Natural killer cell (primary cell): ENCODE measurements at places on chromosomes 2 and 18. TPM values are rescaled to one million over a fixed set of nuclear protein-coding genes. Genes with fewer than 3 reads are reported as not detected.

Gene GNLY
- total RNA-seq = 8,199 TPM

Gene VIL1
- total RNA-seq = 1.6 TPM

Gene C2orf92
- 13.4 TPM for total RNA-seq

Gene RBM44
- total RNA-seq = 1.8 TPM

Gene NAT8
- not detected for total RNA-seq

Gene DUSP19
- total RNA-seq = 1.1 TPM

GRCh38 chr2:158187908-158188307, 86.2 kb downstream of the UPP2 start:
- DNase-seq = no peak
- H3K27me3 ChIP-seq = no peaks in the 10 kb centered on the region
- no peak overlapping the region for H3K4me3 ChIP-seq
- no peaks in the 10 kb centered on the region for H3K36me3 ChIP-seq

- H3K4me3 ChIP-seq = no peak overlapping the region
- no peak for DNase-seq
- H3K27ac ChIP-seq = no peak overlapping the region
- peaks cover 8% of the 10 kb centered on the region for H3K4me1 ChIP-seq
Measured at GRCh38 chr2:100107906-100108647, 34.3 kb downstream of the AFF3 start.

DNA sequence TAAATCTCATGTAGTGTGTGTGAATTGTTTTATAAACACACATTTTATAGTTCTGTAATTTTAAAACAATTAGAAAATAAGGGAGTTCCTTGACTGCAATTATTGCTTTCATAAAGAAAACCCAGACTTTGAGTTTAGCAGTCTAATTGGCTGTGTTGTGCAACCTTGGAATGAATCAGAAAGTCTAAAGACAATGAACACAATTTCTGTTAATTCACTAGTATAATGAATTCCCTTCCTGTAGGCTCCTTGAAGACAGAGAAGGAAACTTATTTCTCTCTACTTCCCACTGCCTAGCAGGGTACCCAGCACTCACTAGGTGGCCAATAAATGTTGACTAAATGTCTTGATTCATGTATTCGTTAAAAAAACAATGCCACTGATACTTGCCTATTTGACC, 79.9 kb downstream of the ANTXR1 start:
- peaks cover 5% of the 10 kb centered on the region for H3K27me3 ChIP-seq
- H3K27ac ChIP-seq = no peak overlapping the region
- H3K36me3 ChIP-seq = no peaks in the 10 kb centered on the region
- no peaks in the 10 kb centered on the region for H3K4me1 ChIP-seq

- no peaks in the 10 kb centered on the region for H3K36me3 ChIP-seq
- no peak for DNase-seq
- no peak overlapping the region for H3K27ac ChIP-seq
- no peak overlapping the region for H3K4me3 ChIP-seq
- no peaks in the 10 kb centered on the region for H3K4me1 ChIP-seq
- H3K27me3 ChIP-seq = no peaks in the 10 kb centered on the region
Measured at GRCh38 chr2:191512216-191512835, 165.6 kb upstream of the NABP1 start.

DNA sequence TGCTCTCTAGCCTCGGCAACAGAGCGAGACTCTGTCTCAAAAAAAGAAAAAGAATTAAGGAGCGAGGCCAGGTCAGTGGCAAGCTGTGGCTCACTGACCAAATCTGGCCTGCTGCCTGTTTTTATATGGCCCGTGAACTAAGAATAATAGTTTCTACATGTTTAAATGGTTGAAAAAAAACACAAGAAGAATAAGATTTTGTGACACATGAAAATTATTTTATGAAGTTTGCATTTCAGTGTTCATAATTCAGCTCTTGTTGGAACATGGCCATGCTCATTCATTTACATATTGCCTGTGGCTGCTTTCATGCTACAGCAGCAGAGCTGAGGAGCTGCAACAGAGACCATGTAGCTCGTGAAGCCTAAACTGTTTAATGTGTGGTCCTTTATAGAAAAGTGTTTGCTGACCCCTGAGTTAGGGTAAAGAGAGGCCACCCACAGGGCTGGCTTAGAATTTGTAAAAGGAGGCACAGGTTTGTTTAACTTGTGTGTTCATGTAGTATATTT, 59.5 kb downstream of the MFSD6 start:
- no peaks in the 10 kb centered on the region for H3K27me3 ChIP-seq
- H3K4me3 ChIP-seq = no peak overlapping the region
- H3K36me3 ChIP-seq = no peaks in the 10 kb centered on the region
- peak; percentile 17 for DNase-seq
- H3K4me1 ChIP-seq = no peaks in the 10 kb centered on the region

DNA sequence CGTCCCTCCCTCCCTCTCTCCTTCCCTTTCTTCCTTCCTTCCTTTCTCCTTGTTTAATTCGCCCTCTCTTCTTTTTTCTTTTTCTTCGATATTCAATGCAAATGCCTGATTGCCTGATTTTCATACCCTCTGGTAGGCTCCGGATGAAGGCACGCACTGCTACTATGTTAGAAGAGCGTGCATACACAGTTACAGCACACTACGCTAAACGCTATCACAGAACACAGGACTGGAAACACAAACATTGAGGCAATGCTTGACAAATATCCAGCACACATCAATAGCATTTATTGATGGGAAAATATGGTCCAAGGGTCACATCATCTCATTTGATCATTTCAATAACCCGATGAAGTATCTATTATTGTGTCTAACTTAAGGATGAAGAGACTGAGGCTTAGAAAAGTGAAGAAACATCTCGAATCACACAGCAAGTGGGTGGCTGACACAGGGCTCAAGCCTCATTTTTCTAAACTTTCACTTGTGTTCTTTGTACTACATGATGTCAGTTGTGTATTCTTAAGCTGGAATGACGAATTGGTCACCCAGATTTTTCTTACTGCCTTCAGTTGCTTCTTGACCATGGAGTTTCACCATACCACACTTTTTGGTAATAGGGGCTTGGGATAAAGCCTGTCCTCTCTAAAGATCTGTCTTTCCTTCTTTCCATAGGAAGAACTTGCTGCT, 101.8 kb downstream of the TRIB2 start:
- H3K27me3 ChIP-seq = no peaks in the 10 kb centered on the region
- H3K4me3 ChIP-seq = no peak overlapping the region
- H3K36me3 ChIP-seq = no peaks in the 10 kb centered on the region

GRCh38 chr18:75350512-75350839, 77.0 kb downstream of the SMIM21 start:
- DNase-seq = no peak
- H3K4me1 ChIP-seq = no peaks in the 10 kb centered on the region
- no peak overlapping the region for H3K27ac ChIP-seq
- H3K4me3 ChIP-seq = no peak overlapping the region

DNA sequence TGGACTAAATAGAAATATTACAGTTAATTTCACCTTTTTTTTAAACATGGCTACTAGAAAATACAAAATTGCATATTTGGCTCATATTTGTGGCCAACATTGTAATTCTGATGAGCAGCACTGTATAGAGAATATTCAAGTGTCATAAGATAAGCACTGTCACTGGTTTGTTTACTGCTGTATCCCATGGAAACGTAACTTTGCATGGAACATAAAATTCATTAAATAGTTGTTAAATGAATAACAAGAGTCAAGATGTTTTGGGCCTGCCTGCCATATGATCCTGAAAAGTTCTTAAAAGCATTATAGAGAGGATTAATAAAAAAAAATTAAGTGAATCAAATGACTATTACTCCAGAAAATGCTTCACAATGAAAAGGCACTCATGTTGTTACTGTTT, 763.7 kb upstream of the CRIM1 start:
- no peaks in the 10 kb centered on the region for H3K27me3 ChIP-seq
- no peak overlapping the region for H3K4me3 ChIP-seq
- no peak overlapping the region for H3K27ac ChIP-seq
- H3K4me1 ChIP-seq = no peaks in the 10 kb centered on the region
- H3K36me3 ChIP-seq = no peaks in the 10 kb centered on the region

GRCh38 chr2:89825034-89825433, 1133.6 kb downstream of the RPIA start:
- H3K27me3 ChIP-seq = no peaks in the 10 kb centered on the region
- H3K4me1 ChIP-seq = no peaks in the 10 kb centered on the region
- no peak for DNase-seq
- no peak overlapping the region for H3K27ac ChIP-seq

DNA sequence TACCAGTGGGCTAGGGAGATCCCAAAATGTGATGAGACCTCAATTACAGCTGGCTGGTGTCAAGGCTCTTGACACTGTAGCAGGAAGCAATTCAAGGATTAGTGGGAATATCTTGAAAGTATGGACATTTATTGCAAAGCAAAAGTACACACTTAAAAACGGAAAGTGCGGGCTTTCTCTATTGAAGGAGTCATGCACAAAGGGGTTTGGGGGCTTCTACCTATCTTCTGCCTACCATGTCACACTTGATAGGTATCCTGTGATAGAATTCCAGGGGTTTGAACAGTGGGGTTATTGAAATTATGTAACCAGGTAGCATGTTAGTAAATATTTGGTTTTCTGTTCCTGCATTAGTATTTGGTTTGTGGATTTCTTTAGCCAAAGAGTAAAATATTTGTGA, 1652.1 kb upstream of the DDX18 start:
- no peak overlapping the region for H3K27ac ChIP-seq
- no peaks in the 10 kb centered on the region for H3K27me3 ChIP-seq
- H3K36me3 ChIP-seq = no peaks in the 10 kb centered on the region
- DNase-seq = no peak
- H3K4me3 ChIP-seq = no peak overlapping the region

DNA sequence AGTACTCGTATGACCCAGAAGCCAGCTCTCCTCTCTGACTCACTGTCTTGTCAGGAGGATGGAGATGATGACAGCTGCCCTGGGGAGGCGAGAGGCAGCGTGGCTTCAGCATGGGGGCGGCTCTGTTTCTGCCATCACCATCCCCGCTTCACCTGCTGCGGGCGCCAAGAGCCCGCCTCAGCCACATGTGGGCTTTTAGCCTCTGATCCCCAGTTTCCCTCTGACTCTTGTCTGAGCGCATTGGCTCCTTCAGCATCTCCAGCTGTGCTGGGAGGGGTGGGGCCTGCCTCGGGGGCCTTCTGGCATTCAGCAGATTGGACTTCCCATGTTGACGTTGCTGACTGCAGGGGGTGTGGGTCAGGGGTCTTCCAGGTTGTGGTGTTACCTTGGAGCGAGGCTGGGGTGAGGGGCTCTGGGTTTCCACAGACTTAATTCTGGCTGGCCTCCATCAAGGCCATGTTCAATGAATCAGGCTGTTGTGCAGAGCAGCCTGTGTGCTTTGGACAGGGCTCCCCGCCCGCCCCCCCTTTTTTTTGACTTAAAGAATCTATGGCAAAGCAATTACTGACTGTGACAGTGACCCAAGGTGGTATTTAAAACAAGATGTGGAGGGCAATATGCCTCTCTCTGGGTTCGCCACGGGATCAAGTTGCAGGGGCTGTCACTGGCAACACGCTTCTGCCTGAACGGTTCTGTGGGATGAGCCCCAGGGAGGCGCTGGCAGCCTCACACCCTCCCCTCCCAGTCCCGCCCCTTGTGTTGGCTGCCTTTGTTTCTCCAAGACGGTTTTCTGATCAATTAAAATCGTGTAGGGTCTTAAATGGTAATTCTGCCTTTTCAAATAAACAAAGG, 228.3 kb downstream of the LDLRAD4 start:
- no peak for DNase-seq
- peaks cover 12% of the 10 kb centered on the region for H3K4me1 ChIP-seq
- no peaks in the 10 kb centered on the region for H3K27me3 ChIP-seq
- H3K36me3 ChIP-seq = no peaks in the 10 kb centered on the region
- no peak overlapping the region for H3K4me3 ChIP-seq

DNA sequence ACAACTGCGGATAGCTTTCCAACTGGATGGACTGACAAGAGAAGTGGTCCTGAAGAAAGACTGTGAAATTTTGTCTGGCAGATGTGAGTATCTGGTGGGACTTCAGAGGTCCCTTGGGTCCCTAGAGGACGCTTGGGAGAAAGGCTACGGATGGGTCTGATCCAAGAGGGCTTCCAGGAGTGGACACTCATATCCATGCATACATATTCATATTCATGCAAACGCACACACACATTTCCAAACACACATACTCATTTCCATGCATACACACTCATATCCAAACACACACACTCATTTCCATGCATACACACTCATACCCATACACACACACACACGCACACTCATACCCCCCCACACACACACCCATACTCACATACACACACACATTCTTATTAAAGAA, 200.2 kb upstream of the DDX18 start:
- H3K4me3 ChIP-seq = no peak overlapping the region
- no peak overlapping the region for H3K27ac ChIP-seq
- no peaks in the 10 kb centered on the region for H3K27me3 ChIP-seq

DNA sequence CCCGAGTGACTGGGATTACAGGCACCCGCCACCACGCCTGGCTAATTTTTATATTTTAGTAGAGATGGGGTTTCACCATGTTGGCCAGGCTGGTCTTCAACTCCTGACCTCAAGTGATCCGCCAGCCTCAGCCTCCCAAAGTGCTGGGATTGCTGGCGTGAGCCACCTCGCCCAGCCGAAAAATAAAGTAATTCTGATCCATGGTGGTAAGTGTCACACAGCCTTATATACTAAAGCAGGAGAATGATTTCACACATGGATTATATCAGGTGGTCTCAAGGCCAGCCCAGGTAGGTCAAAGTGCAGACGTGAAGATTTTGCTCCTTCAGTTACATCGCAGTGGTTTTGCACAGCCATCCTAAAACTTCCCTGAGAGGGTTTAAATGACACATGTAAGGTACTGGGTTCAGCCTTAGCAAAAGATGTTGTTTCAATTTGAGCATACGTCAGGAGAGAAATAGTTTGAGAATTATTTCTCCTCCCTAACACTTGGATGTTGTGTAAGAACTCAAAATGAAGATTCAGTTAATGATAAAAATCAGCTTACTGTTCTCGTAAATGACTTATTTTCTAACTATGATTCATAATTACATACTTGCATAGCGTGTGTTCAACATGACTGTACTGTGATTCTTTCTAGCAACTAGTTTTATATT, 93.0 kb upstream of the SLC39A10 start:
- H3K4me1 ChIP-seq = peaks cover 43% of the 10 kb centered on the region
- peak; percentile 49 for DNase-seq
- H3K36me3 ChIP-seq = no peaks in the 10 kb centered on the region

GRCh38 chr2:226124548-226125011, 675.0 kb downstream of the IRS1 start:
- no peaks in the 10 kb centered on the region for H3K27me3 ChIP-seq
- H3K4me1 ChIP-seq = no peaks in the 10 kb centered on the region
- H3K4me3 ChIP-seq = no peak overlapping the region
- H3K27ac ChIP-seq = no peak overlapping the region
- DNase-seq = no peak

- no peak for DNase-seq
- H3K27me3 ChIP-seq = no peaks in the 10 kb centered on the region
- no peaks in the 10 kb centered on the region for H3K4me1 ChIP-seq
- no peak overlapping the region for H3K27ac ChIP-seq
Measured at GRCh38 chr18:31617031-31617717, 25.5 kb downstream of the TTR start.

DNA sequence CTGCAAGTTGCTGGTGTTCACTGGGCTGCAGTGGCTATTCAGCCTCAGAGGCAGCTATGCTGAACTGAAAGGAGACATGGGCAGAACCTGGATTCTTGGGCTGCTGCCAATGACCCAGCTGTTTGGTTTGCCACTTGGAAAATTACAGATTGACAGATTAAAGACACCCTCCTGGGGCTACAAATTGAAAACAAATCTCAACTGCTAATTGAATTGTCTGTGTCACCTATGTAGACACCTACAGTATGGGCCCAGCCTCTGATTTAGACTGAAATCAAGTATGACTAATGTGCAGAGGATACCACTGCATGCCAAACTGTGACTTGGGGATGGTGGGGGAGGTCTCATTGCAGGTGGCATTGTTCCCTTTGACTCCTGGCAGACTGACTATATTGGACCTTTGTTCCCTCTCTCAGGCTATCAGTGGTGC, 42.8 kb downstream of the ITSN2 start:
- no peak overlapping the region for H3K4me3 ChIP-seq
- peaks cover 4% of the 10 kb centered on the region for H3K36me3 ChIP-seq
- H3K27me3 ChIP-seq = no peaks in the 10 kb centered on the region
- no peak for DNase-seq
- H3K27ac ChIP-seq = no peak overlapping the region
- no peaks in the 10 kb centered on the region for H3K4me1 ChIP-seq
